ENCODE measurements at places on chromosomes 4 and X.

- DNase-seq = peak; percentile 63
Observed at GRCh38 chrX:41781500-41781899, 57.5 kb downstream of the GPR82 start.

GRCh38 chr4:143307531-143307930 is 29.1 kb upstream of the GAB1 start:
- no peak for DNase-seq

DNA sequence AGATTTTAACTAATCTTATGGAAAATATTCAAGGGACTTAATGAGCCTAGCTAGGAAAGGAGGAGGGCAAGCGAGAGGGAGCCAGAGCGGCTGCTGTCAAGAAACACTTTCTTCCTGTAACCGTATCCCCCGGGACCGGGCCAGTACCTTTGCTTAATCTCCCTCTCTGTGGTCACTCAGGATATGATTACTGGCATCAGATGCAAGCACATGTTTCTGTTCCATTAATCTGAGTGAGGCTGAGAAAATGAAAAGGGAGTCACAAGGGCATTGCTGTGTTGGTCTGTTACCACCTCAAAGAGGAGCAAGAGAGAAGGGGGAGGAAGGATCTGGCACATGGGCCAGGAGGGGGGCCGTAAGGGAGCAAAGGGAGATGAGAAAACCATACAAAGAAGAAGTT is 356.7 kb upstream of the GATB start:
- DNase-seq = no peak

DNA sequence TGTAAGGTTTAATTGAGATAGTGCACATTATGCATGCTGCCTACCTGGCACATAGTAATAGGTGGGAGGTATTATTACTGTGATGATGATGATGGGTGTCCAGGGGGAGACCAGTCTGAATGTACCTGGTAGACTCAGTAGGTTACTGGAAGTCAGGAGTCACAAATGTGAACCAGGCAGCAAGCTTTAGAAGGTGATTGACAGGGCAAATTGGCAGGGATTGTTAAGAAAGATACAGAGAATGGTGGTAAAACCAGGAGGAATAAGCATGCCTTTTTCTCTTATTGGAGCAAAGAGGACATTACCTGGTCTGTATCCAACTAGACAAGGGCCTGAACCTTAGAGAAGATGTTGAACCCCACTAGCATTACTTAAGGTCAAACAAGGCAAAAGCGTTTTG is 108.1 kb downstream of the ANXA3 start:
- DNase-seq = no peak

GRCh38 chrX:27679281-27679680 is 89.1 kb downstream of the DCAF8L2 start:
- no peak for DNase-seq

- no peak for DNase-seq
Observed at GRCh38 chr4:80186676-80187075, 10.6 kb upstream of the PRDM8 start.

GRCh38 chrX:125742811-125743210 is 423.1 kb downstream of the TEX13C start:
- DNase-seq = no peak

- DNase-seq = no peak
Observed at GRCh38 chr4:115356176-115356575, 242.8 kb upstream of the NDST4 start.

- DNase-seq = peak; percentile 38
Observed at GRCh38 chrX:15299941-15300851, 15.2 kb downstream of the ASB11 start.

DNA sequence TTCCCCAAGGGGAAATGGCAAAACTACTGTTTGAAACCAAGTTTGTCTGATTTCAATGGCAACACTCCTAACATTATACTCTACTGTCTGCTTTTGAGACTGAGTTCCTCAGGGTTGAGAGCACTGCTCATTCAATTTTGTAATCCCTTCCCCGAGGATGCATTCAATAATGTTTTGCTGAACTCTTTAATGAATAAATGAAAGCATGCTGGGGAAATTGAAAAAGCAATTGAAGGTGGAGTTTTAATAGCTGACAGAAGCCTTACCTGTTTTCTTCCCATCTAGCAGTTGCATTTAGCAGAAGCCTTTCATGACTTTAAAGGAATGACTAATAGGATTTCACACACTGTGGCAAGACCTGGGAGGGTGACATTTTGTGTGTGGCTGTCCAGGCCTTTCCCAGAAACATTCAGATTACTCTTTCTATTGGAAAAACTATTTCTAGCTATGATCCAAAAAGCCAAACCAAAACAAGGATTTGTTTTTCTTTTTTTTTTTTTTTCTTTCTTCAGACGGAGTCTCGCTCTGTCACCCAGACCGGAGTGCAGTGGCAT is 45.1 kb downstream of the DTHD1 start:
- no peak for DNase-seq

DNA sequence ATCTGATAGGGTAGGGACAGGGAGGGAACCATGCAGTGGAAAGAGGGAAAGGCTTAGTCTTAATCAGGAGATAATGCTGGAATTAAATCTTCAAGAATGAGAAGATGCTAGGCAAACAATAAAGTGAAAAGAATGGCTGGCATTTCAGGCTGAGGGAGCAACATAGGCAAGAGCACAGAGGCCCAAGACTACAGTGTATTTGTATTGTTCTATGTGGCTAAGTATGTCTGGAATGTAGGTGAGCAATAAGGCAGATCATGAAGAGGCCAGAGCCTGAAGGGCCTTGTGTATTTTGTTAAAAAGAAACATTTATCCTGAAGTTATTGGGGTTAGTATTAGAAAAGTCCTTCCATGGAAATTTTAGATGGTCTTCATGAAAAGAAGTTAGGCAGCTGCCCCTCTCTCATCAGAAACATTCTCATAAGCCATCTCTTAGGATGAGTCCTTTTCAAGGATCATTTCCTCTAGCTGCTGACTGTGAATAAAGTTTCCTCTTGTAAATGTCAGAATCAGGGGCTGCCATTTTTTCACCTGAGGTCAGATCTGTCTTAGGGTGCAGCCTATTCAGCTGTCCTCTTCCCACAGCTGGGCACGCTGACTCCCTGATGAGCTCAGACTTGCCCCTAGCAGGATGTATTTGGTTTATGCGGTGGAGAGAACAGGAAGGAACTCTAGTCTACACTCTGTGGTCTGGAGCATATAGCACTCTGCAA is 46.3 kb downstream of the ATP10D start:
- peak; percentile 96 for DNase-seq

- DNase-seq = no peak
Observed at GRCh38 chrX:100931218-100931924, 2.7 kb upstream of the XKRX start.

- no peak for DNase-seq
Observed at GRCh38 chr4:2436761-2437474, 18.2 kb downstream of the CFAP99 start.

DNA sequence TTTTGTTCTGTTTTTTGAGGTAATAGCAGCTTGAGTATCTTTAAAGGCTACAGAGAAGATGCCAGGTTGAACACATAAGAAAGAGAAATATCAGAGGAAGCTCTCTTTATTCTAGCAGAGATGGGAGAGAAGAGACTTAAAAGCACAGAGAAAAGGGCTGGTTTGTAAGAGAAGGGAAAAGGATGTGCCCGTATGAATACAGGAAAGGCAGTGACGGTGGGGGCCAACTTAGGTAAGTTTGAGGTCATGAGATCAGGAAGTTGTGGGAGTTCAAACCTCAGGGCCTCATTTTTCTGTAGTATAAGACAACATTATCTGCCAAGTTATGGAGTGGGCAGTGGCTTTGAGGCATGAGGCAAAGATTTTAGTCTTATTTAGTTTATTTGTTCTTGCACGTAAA is 121.3 kb upstream of the S100G start:
- DNase-seq = no peak

- peak; percentile 41 for DNase-seq
Observed at GRCh38 chrX:140764401-140764919, 54.9 kb downstream of the LINC00632 start.

- peak; percentile 9 for DNase-seq
Observed at GRCh38 chr4:80732010-80732409, 298.5 kb upstream of the BMP3 start.

DNA sequence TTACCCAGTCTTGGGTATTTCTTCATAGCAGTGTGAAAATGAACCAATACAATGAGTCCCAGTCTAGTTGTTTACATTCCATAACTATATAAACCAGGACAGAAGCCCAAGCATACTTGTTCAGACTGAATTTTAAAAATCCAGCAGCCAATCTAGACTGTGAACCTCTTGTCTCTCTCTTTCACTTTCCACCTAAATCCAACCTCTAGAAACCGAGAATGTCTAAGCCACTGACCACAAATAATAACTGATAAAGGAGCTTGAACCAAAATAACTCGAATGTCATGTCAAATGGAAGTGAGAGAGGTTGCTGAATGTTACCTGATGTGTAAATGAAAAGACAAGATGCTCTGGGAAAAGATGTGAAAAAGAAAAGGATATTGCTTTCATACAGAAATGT is 544.7 kb downstream of the NLGN4X start:
- DNase-seq = no peak

- no peak for DNase-seq
Observed at GRCh38 chr4:184074677-184075388, 142.8 kb downstream of the ENPP6 start.

GRCh38 chr4:168218645-168219044 is 99.9 kb downstream of the DDX60 start:
- peak; percentile 76 for DNase-seq

GRCh38 chrX:55777596-55777995 is 60.0 kb downstream of the RRAGB start:
- DNase-seq = no peak

- no peak for DNase-seq
Observed at GRCh38 chr4:28435314-28435713, 1574.7 kb downstream of the STIM2 start.

GRCh38 chrX:83759872-83760271 is 101.1 kb upstream of the CYLC1 start:
- peak; percentile 6 for DNase-seq

GRCh38 chr4:74934016-74934831 is 1.3 kb downstream of the PARM1 start:
- DNase-seq = peak; percentile 23

GRCh38 chrX:41153448-41153847 is 68.2 kb downstream of the USP9X start:
- DNase-seq = peak; percentile 67

GRCh38 chr4:149955780-149956390 is 122.4 kb upstream of the DCLK2 start:
- no peak for DNase-seq

- DNase-seq = no peak
Observed at GRCh38 chr4:154625971-154626370, 13.5 kb upstream of the FGG start.

GRCh38 chr4:907103-907400 is 25.1 kb downstream of the GAK start:
- DNase-seq = no peak

- no peak for DNase-seq
Observed at GRCh38 chrX:76971393-76972376, 475.5 kb upstream of the FGF16 start.

- no peak for DNase-seq
Observed at GRCh38 chr4:35102066-35102465, 1142.2 kb downstream of the ARAP2 start.

DNA sequence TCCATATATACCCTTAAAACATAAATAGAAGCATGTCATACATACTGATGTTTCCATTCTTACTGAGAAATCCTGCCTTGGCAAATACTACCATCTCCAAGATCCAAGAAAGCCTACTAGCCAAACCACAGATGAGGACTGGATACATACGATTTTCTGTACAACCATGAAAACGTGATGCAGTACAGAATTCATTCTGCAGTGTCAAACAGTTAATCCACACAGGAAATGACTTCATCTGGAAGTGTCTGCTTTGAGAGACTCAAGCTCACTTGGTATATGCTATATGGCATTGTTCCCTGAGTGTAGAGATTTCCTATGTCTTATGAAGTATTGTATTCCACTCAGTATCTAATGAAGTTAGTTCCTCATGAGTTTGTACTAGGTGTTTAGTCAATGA is 94.3 kb downstream of the CT47B1 start:
- peak; percentile 45 for DNase-seq

- DNase-seq = peak; percentile 10
Observed at GRCh38 chr4:11954093-11954492, 525.4 kb upstream of the HS3ST1 start.

- no peak for DNase-seq
Observed at GRCh38 chrX:10794203-10794630, 173.8 kb upstream of the MID1 start.

DNA sequence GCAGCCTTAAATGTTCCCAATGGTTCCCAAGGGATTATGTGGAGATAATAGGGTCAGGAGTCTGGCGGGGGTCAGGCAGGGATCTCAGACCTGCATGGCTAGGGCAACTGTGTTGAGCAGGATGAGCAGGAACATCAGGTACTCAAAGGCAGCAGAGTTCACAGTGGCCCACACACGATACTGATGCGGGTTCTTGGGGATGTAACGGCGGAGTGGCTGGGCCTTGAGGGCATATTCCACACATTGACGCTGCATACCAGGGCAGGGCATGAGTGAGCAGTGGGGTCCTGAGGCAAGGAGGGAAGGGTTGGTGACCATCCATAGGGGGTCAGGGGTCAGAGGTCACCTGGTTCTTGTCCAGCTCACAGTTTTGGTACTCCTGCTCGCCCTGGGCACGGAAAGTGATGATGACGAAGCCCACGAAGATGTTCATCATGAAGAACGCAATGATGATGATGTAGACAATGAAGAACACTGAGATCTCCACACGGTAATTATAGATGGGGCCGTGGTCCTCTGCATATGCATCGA is 15.1 kb upstream of the SYP start:
- DNase-seq = no peak
